Fibroblast of skin of right quadriceps (primary cell): ENCODE measurements at places on chromosomes 6 and 20.

- DNase-seq, result peak; percentile 37
Measured at GRCh38 chr20:52150440-52151258, 40.9 kb downstream of the ZFP64 start.

GRCh38 chr6:20769631-20770030, 235.4 kb downstream of the CDKAL1 start:
- no peak for DNase-seq

- no peak for DNase-seq
Measured at GRCh38 chr6:132481189-132481588, 31.7 kb downstream of the STX7 start.

GRCh38 chr6:133553652-133554051, 312.5 kb downstream of the EYA4 start:
- peak; percentile 47 for DNase-seq

DNA sequence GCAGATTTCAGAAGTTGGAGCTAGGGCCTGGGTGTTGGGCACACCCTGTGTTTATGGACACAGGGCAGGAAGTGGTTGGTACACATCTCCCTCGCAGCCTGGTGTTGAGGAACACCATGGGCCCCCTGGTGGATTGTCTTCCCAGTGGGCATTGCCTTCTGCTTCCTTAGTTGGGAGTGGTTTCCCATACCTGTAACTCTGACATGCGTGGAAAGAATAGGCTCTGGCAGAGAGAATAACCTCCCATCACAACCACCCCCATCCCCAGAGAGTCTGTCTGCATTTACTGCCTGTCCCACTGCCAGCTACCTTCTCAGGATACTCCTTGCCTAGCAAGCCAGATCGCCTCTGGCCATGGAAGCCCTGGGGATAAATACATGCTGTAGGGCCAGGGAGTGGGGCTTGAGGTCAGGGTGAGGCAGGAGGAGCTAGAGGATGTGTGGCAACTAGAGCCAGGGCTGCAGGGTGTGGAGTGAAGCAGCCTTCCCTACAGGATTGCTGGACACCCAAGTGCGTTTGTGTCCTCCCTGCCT, 14.7 kb downstream of the LRRC73 start:
- no peak for DNase-seq

DNA sequence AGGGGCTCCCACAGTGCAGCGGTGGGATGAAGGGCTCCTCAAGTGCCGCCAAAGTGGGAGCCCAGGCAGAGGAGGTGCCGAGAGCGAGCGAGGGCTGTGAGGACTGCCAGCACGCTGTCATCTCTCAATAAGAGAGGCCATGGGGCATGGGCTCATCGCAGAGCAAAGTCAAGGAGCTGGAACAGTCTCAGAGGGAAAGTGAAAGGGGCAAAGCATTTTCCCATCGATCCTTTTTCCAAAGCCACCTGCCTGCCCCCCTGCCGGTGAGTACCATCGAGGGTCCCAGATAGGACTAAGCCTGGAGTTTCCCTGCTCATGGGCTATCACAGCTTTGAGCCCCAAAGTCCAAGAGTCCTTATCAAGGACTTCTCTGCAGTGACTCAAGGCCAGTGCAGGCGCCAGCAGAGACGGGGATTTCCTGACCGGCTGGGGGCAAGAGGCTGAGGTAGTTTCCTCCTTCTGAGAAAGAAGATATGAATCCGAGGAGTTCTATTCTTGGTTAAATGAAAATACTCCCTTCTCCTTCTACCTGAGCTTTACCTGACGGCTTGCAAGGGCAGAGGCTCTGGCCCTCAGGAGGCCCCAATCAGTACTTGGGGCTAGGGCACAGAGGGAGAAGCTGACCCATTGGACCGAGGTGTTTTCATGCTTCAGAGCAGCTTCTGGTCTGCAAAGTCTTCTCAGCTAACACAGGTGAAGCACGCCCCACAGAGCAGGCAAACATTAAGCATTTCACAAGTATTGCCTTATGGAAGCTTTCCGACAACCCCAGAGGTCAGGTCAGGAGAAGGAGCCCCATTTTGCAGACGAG, 22.6 kb downstream of the ETV7 start:
- DNase-seq, result no peak

DNA sequence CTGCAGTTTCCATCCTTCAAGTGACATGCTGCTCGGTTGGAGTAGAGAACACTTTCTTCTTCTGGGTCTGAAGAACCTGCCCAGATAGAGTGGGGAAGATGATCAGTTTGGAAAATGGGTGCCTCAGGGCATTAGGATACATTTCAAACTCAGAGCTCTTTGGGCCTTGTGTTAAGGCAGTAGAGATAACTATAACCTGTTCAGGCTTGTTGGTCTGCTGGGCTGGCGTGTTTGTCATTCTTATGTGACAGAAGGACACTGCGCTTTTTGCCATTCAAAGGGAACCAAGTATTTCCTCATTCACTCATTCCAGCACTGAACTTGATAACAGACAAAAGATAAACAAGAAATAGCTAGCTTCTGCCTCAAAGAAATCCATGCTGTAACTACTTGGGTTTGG, 3.8 kb downstream of the TOMM34 start:
- DNase-seq, result no peak

DNA sequence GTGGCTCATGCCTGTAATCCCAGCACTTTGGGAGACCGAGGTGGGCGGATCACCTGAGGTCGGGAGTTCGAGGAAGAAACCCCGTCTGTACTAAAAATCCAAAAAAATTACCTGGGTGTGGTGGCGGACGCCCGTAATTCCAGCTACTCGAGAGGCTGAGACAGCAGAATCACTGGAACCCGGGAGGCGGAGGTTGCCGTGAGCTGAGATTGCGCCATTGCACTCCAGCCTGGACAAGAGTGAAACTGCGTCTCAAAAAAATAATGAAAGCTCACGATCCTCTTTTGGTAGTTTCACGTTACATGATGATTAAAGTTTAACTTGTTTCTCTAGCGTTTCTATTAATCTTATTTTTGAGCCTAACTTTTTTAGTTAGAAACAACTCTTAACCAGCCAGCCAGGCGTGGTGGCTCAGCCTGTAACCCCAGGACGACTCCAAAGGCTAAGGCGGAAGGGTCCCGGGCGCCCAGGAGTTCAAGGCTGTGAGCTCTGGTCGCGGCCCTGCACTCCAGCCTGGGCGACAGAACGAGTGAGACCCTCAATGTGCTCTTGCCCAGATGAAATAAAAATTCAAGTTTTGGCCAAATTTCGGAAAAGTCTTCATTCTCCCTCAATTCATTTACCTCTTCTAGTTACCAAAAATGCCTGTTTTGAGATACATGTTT, 1.2 kb upstream of the WRNIP1 start:
- DNase-seq, result no peak

DNA sequence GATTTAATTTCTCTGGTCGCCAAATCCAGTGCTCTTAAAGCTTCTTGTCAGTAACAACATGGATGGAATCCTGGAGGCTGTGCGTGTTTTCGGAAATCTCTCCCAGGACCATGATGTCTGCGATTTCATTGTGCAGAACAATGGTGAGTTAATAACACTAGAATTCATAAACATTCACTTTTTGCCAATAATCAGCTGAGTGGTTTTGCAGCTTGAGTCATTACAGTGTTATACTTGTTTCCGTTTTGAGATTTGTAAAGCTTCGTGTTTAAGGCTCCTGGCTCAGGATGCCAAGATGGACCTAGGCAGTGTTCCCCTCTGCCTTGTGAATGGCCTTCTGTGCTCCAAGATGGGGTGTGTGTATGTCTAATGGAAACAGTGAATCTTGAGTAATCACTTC, 113.8 kb downstream of the ARMC2 start:
- DNase-seq, result peak; percentile 36

DNA sequence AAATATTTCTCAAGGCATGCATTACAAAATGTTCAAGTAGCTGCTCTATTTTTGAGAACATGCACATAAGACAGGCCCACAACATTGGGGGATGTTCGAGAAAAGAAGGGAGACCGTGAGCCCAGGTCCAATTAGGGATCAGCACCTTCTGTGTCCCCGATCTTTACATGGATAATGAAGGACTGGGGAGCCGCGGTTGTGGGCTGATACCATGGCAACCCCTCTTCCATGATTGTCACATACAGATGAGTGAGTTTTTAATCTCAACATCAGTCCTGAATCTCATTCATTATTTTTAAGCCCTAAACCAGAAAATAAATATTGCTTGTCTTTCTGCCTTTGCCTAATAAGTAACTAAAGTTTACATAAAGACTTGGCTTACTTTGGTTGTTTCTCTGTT, 935.7 kb downstream of the KIF16B start:
- no peak for DNase-seq

DNA sequence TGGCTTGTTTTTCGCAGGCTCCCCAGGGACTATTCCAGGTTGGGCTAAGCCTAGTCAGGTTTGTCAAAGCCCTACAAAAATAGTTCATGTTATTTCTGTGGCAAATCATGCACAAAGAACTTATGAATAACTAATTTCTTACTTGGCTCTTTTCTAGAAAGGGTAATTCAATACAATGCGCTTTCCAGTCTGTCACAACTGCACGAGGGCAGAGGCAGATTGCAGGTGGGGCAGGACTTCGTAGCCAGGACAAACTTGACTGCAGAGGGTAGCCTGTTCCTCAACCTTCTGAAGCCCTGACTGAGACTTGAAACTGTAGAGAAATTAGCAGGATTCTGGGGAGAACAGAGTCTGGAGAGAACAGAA, 253.5 kb downstream of the QKI start:
- DNase-seq, result no peak

DNA sequence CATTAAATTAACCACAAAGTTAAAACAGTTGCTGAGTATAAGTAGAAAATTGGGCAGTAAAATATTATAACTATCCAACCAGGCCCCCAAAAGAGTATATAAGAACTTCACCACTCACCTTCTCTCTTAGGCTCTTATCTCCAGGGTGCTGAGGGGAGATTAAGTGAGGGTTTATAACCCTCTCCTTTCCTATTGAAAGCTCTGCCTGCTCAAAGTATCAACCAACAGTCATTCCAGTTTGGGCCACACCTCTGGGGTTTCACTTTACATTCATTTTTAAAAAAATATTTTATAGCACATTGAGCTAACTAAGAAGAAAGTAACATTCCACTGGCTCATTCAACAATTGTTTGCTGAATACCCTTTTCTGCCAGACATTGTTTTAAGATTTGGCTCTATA, 22.1 kb downstream of the GSTA4 start:
- no peak for DNase-seq

DNA sequence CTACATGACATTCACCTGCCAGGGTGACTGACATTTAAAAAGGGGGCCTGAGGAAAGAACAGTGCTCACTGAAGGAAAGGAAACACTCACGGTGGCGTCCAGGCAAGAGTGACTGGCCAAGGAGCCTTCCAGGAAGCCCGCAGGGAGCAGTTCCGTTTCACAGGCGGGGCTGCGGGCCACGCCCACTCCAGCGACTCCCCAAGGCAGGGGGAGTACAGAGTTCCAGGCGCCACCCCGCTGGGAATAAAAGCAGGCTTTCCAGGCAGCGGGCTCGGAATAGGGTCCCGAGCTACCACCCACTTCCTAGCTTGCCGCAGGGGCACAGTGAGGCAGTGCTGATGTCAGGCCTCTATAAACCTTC, 34.2 kb downstream of the PKIG start:
- no peak for DNase-seq

DNA sequence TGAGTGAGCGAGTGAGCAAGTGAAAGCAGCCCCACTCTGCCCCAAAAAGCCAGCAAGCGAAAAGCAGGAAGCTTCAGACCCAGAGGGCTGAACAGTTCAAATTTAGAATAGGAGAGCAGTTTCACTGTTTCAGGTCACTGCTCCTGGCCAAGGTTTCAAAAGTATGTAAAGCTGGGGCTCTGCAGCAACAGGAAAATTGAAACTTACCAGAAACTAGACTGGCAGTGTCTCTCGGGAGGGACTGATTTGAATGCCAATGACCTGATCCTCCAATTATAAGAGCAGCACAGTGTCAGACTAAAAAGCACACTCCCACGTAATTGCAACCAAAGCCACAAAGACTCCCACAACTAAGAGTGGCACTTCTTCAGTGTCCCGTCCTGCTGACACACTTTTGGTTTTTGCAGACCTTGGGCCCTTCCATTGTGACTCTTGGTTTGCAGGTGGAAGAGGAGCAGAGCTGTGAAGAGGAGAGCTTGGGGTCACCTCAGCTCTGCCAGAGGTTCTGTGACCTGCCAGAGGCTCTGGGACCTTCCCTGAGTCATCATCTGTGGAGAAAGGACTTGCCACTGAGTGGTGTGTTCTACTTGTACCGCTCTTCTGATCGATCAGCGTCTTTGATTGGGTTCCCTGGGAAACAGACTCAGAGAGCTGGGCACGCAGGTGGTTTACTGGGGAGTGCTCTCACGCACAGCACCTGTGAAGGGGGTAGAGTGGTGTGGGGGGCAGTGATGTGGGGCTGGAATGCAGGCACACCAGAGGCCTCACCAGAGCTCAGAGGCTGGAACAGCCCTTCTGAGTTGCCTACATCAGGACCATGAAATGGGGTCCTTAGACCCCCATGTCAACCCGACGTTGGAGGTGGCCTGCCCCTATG, 52.7 kb upstream of the PTGIS start:
- no peak for DNase-seq

GRCh38 chr6:118586746-118587485, 38.8 kb downstream of the PLN start:
- DNase-seq, result no peak

GRCh38 chr20:51272401-51272800, 249.5 kb upstream of the KCNG1 start:
- DNase-seq, result peak; percentile 71

GRCh38 chr20:17364681-17365080, 137.8 kb downstream of the PCSK2 start:
- DNase-seq, result no peak

- peak; percentile 70 for DNase-seq
Measured at GRCh38 chr6:27161946-27162603, 85.4 kb upstream of the PRSS16 start.

- DNase-seq, result no peak
Measured at GRCh38 chr6:127592964-127593363, 16.0 kb downstream of the C6orf58 start.

DNA sequence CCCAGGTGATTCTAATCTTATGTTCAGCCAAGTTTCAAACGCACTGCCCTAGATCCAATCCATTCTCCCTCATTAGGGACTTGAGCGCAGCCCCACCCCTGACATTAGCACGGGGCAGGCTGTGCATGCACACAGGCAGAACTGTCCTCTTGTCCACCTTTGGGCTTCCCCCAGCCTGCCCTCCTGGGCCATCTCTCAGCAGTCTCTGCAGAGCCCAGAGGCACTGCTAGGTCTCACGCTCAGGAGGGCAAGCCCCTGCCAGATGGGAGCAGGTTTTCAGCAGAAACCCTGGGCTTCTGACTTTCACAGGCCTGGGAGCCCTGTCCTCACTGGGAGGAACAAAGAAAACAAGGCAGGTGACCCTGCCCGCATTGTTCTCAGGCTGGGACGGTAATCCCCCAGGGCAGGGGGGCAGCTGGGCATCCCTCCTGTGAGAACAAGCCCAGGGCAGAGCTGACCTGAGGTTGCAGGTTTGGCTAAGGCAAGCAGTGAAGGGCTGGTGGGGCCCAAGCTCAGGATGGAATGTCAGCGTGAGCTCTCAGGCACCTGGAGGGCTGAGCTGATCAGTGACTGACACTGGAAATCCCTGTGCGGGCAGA, 24.5 kb downstream of the KCNK5 start:
- DNase-seq, result no peak

GRCh38 chr6:51839726-51840374, 247.6 kb downstream of the PKHD1 start:
- no peak for DNase-seq

- DNase-seq, result no peak
Measured at GRCh38 chr20:40815156-40816038, 126.4 kb upstream of the MAFB start.

GRCh38 chr20:18837718-18838117, 24.1 kb downstream of the SCP2D1 start:
- DNase-seq, result no peak

GRCh38 chr6:46215213-46215612, 44.4 kb upstream of the ENPP5 start:
- DNase-seq, result no peak

GRCh38 chr6:167704396-167704901, 122.3 kb upstream of the AFDN start:
- DNase-seq, result no peak
